ENCODE measurements at places on chromosomes 1 and 21.

- no peak for DNase-seq
Observed at GRCh38 chr1:20058531-20058930, 11.5 kb upstream of the PLA2G5 start.

DNA sequence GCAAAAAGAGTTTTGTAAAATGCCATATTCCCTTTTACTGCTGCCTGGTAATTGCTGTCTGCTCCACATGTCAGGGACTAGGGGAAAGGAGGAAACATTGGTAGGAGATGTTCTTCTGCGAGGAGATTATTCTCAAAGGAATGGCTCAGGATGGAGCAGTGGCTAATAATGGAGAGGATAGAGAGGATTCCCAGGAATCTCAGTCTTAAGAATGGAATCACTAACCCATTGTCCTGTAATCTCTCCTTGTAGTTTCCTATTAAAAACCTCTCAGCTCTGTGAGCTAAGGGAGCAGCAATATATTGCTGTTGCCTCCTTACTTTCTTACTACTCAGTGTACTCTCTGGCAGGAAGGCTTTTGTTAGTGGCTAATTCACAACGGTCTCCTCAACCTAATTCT is 175.4 kb downstream of the HS2ST1 start:
- DNase-seq: no peak

DNA sequence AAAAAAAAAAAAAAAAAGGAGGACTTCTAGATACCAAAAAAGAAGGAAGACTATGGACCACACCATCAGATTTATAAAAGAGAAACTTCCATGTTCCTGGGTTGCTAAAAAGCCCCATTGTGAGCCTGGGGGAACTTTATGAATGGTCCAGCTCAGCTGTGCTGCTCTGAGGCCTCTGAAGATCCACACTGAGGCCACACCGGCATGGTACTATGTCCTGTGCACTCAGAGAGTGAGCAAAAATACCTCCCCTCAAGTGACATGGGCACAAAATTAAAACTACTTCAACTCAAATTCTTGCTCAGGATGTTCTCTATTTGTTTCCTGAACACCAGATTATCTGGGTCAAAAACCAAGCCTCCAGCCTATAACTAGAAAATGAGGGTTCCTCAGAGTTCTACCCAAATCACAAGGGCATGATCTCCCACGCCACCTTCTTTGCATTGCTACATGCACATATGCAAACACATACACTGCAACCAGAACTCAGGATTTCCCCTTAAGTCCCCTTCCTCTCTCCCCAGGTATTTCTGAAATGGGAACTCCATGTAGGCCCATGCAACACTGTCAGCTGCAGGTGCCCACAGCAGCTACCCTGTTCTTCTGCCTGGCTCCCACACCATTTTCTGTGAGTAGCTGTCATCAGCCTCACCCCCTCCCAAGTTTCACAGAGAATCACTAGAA is 94.4 kb downstream of the SH3GLB1 start:
- no peak for DNase-seq

GRCh38 chr21:25464275-25464674 is 143.0 kb downstream of the MRPL39 start:
- no peak for DNase-seq

- no peak for DNase-seq
Observed at GRCh38 chr1:150985179-150985825, 3.2 kb downstream of the ANXA9 start.

DNA sequence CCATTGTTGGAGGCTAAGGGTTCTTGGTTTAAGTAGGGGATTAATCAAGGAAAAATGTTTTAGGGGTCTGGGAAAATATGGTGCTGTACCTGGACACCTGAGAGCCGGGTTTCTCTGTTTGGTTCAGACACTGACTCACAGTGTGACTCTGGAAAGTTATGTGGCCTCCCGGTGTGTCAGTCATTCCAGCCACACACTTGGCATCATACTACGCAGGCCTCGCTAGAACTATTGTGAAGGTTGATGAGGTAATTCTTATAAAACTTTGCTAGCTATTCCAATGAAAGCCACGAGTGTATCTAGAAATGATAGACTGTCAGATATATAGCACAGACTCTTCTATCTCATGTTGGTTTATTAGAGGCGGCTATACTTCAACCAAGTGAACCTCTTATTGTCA is 4.8 kb upstream of the CAMSAP2 start:
- no peak for DNase-seq

DNA sequence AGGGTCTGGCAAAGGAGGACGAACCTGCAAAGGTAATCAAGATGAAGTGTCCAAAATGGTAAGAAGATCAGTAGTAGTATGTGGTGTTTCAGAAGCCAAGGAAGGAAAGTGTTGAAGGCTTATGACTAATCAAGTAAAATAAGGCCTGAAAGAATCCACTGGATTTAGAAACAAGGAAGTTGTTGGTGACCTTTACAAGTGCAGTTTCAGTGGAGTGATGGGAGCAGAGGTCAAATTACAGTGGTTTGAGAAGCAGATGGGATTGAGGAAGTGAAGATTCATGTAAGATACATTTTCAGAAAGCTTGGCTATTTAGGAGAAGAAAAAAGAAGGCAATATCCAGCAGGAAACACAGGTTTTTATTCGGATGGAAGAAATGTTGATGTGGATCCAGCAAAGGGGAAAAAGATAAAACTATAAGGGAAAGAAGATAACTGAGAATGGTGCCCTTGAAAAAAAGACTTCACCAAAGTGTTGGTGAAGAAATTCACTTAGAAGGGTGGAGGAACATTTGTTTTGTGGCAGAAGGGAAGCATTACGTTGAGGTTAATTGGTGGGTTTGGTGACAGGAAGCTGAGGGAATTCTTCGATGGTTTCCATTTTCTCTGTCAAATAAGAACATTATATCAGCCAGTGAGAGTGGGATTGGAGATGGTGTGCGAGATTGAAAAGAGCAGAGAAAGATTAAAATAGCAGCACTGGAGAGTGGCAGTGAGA is 2.1 kb downstream of the ARMH1 start:
- no peak for DNase-seq

DNA sequence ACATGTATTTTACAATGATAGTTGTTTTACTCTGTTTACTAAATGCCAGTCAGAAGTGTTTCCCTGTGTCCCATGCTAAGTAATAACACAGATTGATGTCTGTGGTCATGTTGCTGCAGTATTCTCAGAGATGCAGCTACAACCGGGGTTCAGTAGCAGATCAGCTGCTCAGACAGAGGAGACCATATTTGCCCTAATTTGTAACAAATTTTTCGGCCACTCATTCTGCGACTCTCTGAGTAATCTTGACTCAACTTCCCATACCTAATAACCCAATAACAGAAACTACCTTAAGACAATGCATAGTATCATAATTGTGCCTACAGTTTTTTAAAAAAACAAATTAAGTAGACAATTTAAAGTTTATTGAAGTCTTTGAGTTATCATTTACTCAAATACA is 32.6 kb downstream of the NIBAN1 start:
- DNase-seq: no peak

- DNase-seq: no peak
Observed at GRCh38 chr21:27321791-27322190, 354.9 kb upstream of the ADAMTS5 start.

DNA sequence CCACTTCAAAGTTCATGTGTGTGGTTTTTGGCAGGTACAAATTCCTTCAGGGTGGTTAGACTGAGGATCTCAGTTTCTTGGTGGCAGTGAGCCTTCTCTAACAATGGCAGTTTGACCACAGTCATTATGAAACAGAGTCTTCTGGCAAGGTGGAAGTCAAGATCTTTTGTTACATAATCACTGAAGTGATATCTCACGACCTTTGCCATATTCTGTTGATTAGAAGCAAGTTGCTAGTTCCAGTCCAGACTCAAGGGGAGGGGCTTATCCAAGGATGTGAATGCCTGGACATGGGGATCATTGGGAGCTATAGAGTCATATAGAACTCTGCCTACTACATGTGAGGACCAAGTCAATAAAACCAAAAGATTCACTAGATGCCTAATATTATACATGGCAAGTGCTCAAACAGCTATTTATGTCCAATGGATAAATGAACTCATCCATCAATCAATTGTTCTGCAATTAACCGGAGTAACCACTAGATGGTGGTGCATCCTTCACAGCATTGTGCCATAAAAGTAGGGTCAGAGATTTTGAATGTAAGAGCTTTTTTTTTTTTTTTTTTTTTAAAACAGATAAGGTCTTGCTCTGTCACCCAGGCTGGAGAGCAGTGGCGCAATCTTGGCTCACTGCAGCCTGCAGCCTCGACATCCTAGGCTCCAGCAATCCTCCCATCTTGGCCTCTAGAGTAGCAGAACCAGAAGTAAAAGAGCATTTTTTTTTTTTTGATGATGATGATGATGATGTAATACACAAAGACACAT is 131.9 kb downstream of the CRB1 start:
- DNase-seq: no peak

- no peak for DNase-seq
Observed at GRCh38 chr1:22507587-22507986, 55.7 kb upstream of the EPHA8 start.

DNA sequence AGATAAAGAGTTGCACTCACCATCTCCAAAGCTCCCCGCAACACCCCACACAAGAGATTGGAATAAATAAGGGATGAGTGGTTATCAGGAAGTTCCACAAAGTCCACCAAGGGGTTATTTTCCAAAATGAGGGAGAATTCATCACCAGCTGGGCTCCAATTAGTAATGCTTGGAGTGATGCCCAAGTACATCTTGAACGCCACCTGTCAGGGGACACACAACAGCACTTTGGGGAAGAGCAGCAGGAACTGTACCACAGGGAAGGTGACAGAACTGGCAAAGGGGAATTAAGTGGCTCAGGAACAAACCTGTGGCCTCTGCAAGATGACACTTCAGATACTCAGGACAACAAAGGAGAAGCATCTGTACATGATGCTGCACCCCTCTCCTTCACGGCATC is 11.5 kb downstream of the TRAPPC3 start:
- no peak for DNase-seq

GRCh38 chr1:103958699-103959098 is 209.0 kb downstream of the AMY1C start:
- DNase-seq: no peak

- no peak for DNase-seq
Observed at GRCh38 chr1:179754041-179754624, 11.0 kb downstream of the FAM163A start.

DNA sequence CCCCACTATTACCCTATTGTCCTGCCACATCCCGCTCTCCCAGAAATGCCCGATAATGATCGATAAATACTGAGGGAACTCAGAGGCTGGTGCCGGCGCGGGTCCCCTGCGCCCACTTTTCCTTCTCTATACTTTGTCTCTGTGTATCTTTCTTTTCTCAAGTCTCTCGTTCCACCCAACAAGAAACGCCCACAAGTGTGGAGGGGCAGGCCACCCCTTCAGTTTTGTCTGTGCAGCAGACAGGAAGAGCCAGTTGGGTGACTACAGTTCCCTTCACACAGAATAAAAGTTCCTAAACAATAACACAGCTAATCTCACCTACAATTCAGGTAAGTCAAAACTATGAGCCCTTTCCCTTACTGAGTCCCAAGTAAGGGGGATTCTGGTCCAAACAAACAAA is 423.7 kb downstream of the SMYD3 start:
- no peak for DNase-seq

DNA sequence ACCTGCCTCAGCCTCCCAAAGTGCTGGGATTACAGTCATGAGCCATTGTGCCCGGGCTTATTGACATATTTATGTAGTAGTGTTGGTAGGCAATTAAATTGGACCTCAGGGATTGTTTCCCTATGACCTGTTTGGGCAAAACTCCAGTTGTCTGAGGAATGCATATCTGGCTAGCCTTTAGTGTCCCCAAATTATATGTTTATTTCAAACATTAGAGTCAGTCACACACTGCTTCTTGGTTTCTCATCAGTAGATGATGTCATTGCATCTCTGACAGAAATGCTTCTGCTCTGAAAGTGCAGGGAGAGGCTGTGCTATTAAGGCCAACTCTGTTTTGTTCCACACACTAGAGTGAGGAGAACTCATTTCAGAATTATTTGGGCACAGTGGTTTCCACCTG is 12.5 kb downstream of the PIP5K1A start:
- DNase-seq: no peak

DNA sequence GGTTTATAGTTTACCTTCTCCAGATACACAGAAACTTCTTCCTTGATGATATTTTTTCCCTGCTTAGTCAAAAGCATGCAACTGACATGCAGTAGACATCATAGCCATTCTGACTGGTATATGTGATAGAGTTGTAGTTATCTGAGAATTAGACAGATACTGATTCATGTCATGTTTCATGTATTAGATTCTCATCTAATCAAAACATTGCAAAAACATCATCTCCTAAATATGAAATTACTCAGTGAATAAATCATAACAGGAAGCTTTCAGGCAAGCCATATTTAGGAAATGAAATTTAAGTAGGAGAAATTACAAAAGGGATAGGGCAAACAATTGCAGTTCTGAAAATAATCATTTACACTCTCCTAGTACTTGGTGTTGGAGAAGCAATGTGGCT is 38.4 kb upstream of the ASB17 start:
- DNase-seq: no peak

DNA sequence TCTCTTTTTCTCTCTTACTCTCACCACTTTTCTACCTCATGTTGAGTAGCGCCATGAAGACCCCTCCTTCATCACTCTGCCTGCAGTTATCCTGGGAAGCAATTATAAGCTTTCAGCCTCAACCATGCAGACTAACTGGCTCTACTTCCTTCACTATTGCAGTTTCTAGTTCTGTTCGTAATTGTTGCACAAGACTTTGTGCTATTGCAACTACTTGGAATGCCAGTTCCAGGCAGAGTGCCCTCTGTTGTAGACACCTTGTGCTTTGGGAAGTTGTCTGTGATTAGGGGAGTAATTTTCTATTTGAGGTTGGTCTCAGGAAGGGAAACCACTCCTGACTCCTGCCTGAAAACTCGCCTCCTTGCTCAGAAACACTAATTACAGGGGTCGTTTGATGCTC is 19.4 kb downstream of the PGM1 start:
- no peak for DNase-seq

- peak; percentile 16 for DNase-seq
Observed at GRCh38 chr1:7705048-7705907, 65.8 kb upstream of the VAMP3 start.

DNA sequence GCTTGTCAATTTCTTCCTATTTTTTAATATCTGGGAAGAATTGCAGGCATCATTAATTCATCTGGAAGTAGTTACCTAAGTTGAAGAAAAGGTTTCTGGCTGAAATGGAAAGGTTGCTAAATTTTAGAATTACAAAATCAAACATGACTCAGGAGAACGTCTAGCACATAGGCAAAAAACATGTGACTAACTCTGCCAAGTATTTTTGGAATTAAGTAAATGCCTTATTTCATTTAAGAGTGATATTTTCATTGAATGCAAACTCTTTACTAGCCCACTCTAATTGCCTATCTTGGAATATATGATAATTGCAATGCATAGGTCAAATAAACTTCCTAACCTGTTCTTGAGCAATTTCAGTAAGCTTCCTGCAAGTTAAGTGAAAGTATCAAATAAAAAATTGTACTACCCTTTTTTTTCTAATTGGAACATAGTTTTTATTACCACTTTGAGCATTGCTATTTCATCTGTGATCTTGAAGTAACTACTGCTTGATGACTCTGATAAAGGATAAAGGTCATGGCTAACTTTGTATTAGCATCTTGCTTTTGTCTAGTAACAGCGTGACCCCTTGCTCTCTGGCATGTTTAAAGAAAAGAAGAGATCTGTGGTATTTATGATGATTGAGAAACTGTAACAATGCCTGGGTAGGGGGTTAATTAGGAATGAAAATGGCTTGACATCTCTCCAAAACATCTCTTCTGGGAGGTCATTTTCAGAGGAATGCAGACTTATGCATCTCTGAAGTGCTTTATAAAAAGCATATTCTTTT is 208.3 kb upstream of the NCAM2 start:
- no peak for DNase-seq

GRCh38 chr21:41068967-41069642 is 98.9 kb upstream of the BACE2 start:
- DNase-seq: peak; percentile 31

Data from T follicular helper cell (primary cell).